ENCODE measurements at places on chromosomes 4 and X.

DNA sequence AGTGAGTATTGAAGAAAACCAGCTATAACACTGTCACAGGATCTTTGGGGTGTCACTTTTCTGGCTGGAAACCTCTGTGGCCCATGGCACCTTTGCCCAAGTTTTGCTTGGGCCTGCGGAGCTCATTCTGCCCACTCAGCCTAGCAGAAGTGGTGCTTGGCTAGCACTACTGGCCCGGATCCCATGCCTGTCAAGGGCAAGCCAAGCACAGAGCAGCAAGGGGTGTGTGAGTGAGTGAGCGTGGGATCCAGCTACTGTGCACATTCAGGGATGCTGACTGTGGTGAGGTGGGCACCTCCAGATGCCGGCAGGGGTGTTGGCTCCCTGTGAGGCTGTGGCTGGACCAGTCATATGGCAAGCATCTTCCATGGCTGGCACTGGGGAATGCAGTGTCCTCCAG is 55.4 kb upstream of the RASGEF1B start:
- DNase-seq: no peak

DNA sequence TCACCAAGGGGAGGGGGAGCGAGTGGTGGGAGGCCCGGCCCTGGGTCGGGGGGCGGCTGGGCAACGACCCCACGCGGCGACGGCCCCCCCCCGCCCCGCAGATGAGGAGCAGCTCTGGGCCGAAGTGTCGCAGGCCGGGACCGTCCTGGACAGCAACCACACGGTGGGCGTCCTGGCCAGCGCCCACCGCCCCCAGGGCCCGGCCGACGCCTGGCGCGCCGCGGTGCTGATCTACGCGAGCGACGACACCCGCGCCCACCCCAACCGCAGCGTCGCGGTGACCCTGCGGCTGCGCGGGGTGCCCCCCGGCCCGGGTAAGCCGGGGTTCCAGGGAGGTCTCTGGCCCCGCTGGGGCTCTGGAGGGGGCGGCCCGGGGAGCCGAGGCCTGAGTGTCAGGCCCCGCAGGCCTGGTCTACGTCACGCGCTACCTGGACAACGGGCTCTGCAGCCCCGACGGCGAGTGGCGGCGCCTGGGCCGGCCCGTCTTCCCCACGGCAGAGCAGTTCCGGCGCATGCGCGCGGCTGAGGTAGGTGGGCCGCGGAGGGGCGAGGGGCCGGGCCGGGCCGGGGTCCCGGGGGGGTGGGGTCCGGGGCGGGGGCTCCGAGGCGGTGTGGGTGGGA is 8.7 kb upstream of the FGFRL1 start:
- no peak for DNase-seq

- no peak for DNase-seq
Observed at GRCh38 chrX:2135421-2135820, 365.4 kb downstream of the DHRSX start.

- no peak for DNase-seq
Observed at GRCh38 chrX:122666601-122667000, 517.5 kb upstream of the GRIA3 start.

GRCh38 chr4:108129196-108129595 is 39.5 kb downstream of the LEF1 start:
- no peak for DNase-seq

DNA sequence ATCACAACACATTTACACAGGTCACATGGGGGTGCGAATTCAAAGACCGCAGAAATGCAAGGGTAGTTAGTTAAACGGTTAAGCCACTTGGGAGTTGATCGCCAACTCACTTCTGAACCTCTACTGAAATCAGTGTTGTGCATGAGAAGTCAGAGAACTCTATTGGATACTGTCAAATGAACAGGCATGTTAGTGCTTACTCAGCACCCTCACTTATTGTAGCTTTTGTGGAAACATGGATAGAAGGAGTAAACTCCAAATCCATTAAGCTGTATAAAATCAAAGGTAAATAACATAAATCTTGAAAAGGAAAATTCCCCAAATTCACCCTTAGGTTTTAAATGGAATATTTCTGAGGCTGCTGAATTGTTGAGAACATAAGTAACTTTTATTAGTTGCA is 17.5 kb upstream of the ANXA10 start:
- no peak for DNase-seq

DNA sequence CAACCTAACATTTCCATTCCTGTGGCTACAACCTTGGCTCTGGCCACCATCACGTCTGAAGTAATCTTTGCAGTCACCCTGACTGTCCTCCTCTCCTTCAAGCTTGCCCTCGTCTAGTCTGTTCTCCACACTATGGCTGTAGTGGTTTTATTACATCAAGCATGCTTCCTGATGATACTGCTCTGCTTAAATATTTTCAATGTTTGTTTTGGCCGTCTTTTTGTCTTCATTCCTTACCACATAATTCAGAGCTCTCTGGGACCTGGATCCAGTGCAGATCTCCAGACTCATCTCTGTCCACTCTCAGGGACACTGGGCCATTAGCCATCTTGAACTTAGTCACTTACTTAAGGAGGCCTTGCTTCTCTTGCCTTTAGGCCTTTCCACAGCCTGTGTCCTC is 27.7 kb upstream of the FREM3 start:
- DNase-seq: no peak

DNA sequence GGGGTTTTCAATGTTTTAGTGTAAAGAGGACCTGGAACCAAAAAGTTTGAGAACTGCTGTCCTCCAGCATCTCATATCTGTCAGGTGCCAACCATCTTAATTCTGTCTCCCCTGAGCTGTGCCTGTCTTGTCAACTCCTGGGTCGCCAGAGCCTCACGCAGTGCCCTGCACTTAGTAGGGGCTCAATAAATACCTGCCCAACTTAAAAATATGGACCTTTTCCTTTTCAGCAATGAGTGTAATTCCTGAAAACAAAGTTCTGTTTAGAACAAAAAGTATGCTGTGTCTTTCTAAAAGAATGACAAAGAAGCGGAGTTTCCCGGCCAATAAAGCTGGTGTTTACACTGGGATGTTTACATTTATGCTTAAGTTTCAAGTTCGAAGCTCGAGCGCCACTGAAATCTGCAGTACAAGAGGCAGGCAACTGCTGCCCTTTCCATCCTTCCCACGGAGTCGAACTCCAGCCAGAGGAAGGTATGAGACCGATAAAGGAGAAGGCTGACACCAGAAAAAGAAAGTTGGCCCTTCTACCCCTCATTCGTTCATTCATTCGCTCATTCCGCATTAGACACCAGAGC is 1.1 kb upstream of the HTATSF1 start:
- no peak for DNase-seq

GRCh38 chr4:155587766-155588165 is 78.9 kb upstream of the GUCY1A1 start:
- DNase-seq: no peak
